Left lung (tissue), 14 donors: ENCODE measurements at places on chromosomes 1 and 21. TPM values are rescaled to one million over a fixed set of nuclear protein-coding genes. Genes with fewer than 3 reads are reported as not detected.

- no peaks in the 10 kb centered on the region for H3K36me3 ChIP-seq
- no peak overlapping the region for H3K27ac ChIP-seq
- H3K27me3 ChIP-seq, result no peaks in the 10 kb centered on the region
- H3K4me1 ChIP-seq, result no peaks in the 10 kb centered on the region
These were observed 215.8 kb downstream of the SIPA1L2 start for GRCh38 chr1:232414100-232414499.

DNA sequence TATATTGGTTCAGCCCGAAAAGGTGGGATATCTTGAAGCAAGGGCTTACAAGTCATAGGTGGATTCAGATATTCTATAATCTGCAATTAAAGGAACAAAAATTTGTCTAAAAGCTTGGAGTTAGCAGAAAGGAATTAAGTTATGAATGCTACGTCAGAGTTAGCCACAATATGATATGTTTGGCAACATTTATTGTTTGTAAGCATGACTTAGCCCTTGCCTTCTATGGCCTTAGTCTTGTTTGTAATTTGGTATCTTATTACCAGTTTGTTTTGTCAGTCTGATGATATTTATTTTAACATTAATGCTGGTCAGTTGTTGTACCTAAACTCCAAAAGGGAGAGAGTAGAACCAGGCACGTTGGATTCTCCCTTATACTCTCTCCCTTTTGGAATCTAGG is 43.1 kb upstream of the SUCO start:
- H3K36me3 ChIP-seq, result no peaks in the 10 kb centered on the region
- H3K4me3 ChIP-seq, result no peak overlapping the region
- DNase-seq, result no peak
- peaks cover 4% of the 10 kb centered on the region for H3K27me3 ChIP-seq
- no peaks in the 10 kb centered on the region for H3K4me1 ChIP-seq

GRCh38 chr21:40422896-40423635 is 423.9 kb downstream of the DSCAM start:
- H3K27ac ChIP-seq, result no peak overlapping the region
- H3K4me3 ChIP-seq, result no peak overlapping the region
- H3K4me1 ChIP-seq, result no peaks in the 10 kb centered on the region
- no peaks in the 10 kb centered on the region for H3K36me3 ChIP-seq

DNA sequence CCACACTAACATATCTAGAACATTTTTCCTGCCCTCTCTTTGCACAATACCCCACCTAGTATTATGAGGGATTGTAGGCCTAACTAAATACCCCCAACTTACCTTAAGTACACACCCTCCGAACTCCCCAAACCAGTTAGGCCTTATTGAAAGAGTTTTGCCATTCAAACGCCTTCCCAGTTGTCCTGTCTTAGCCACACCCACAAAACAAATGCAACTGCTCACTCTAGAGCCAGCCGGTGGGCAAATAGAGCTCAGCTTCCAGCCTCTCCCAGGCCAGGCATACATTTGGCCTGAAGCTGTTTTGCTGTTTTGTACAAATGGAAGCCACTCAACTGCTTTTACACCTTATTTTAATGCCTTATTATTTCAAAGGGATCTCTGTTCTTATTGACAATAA is 224.2 kb upstream of the RUNX1 start:
- H3K27me3 ChIP-seq, result no peaks in the 10 kb centered on the region
- no peak for DNase-seq
- H3K4me3 ChIP-seq, result no peak overlapping the region
- H3K36me3 ChIP-seq, result no peaks in the 10 kb centered on the region
- no peak overlapping the region for H3K27ac ChIP-seq

- no peak for DNase-seq
- peaks cover 99% of the 10 kb centered on the region for H3K36me3 ChIP-seq
- no peak overlapping the region for H3K27ac ChIP-seq
- H3K4me1 ChIP-seq, result no peaks in the 10 kb centered on the region
- H3K27me3 ChIP-seq, result no peaks in the 10 kb centered on the region
These were observed 32.3 kb downstream of the URB1 start for GRCh38 chr21:32360401-32360975.

DNA sequence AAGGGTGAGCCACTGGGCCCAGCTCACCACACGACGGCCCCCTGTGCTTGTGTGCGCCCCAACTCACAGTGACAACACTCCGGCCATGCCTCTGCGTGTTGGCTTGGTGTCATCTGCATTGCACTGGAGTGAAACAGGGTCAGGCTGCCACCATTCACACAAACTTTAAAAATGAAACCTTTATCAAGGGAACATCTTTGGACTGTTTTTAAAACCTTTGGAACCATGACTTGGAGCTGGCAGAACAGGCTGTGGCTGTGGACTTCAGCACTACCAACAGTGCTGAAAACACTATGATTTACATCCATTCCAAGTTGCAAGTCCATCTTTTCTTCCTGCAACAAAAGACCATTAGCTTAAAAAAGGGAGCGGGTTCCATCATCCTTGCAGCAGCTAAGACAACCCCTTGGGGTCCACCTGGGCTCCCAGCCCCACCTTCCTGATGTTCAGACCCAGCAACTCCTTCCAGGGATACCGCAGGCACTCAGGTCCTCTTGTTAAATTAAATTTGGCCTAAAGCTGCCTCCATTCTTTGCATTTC is 25.6 kb downstream of the POFUT2 start:
- DNase-seq, result no peak
- no peak overlapping the region for H3K27ac ChIP-seq
- no peaks in the 10 kb centered on the region for H3K27me3 ChIP-seq
- no peak overlapping the region for H3K4me3 ChIP-seq
- H3K36me3 ChIP-seq, result no peaks in the 10 kb centered on the region

KDM5B gene
- 67.4 TPM for total RNA-seq

- no peak for DNase-seq
- H3K27me3 ChIP-seq, result no peaks in the 10 kb centered on the region
- H3K4me3 ChIP-seq, result no peak overlapping the region
- peaks cover 13% of the 10 kb centered on the region for H3K4me1 ChIP-seq
- H3K36me3 ChIP-seq, result no peaks in the 10 kb centered on the region
These were observed 87.7 kb upstream of the LYPLAL1 start for GRCh38 chr1:219085988-219086387.

DNA sequence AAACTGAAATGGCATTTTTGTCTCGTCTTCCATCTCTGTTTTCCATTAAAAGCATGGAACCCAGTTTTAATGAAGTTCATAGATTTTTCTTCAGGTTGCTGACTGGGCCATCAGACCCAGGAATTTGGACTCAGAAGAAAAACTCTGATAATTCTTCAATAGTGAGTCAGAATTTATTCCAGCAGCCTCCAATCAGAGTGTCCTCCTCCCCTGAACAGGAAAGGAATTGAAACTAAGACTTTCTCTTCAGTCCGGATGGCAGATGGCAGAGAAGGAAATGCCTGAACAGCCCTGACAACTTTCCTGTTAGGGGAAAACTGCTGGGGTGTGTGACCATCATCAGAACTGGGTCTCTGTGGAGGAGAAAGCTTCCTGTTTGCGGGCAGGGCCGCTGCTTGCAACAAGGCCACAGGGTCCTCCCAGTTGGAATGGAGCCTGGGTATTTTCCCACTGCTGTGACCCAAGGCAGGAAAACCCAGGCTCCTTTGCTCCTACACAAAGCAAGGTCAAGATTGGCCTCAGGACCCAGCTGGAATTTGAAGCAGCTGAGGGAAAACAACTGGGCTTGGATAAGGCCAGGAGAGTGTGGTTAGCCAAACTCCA is 20.7 kb downstream of the CD34 start:
- peak overlapping the region; percentile 75 for H3K27ac ChIP-seq
- H3K27me3 ChIP-seq, result no peaks in the 10 kb centered on the region
- no peak overlapping the region for H3K4me3 ChIP-seq
- peak; percentile 67 for DNase-seq
- H3K4me1 ChIP-seq, result peaks cover 49% of the 10 kb centered on the region

- no peaks in the 10 kb centered on the region for H3K36me3 ChIP-seq
- peaks cover 10% of the 10 kb centered on the region for H3K4me1 ChIP-seq
- H3K4me3 ChIP-seq, result no peak overlapping the region
- no peak for DNase-seq
These were observed 229.7 kb downstream of the C1orf94 start for GRCh38 chr1:34406377-34406776.

ANGEL2 gene
- 24.0 TPM for total RNA-seq
